AG09319 (cell line): ENCODE measurements at places on chromosomes 12 and 14.

- no peak for DNase-seq
Measured at GRCh38 chr14:105767315-105767714, 240.9 kb downstream of the TMEM121 start.

DNA sequence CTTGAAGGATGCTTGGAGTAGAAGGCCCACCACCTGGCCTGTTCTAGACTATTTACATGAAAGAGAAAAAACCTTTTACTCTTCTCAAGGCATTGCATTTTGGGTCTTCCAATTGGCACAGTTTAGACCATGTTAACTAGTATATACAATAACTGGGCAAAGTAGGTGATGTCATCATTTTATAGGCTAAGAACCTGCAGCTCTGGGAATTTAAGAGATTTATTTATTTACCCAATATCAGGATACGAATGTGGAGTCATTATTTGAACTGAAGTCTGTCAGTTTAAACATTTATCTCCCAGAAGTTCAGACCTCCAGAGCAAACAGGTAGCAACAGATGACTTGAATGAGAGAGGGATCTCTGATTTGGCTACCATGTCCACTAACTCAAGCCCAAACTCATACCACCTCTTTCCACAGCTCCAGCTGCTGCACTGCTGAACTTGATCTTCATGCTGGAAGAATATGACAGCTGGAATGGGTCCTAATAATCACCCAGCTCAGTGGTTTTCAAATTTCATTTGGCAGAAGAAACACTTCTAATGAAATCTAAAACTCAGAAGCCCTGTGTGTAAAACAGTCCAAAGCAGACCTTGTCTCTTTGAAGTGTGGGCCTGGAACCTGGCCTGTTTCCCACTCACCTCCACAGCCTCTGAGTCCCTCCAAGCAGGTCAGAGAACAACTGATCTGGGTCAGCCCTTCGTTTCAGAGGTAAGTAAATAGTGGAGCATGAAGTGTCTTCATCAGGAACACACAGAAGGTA lies 179.2 kb downstream of the EMP1 start:
- no peak for DNase-seq

DNA sequence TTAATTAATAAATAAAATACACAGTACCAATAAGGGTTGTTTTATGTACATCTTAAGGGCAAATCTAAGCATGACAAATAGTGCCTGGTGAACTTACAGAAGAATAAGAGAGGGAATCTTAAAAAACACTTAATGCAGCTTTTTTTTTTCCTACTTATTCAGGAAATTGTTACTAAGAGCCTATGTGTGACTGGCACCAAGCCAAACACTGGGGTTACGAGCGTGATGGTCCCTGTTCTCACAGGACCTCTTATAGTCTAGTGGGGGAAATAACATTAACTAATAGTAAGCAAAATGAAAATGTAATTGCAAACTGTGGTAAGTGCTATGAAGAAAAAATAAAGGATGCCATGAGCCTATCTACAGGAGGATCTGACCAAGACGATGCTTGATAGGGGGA lies 53.6 kb downstream of the RTN1 start:
- no peak for DNase-seq

- no peak for DNase-seq
Measured at GRCh38 chr14:32630701-32631100, 301.6 kb downstream of the AKAP6 start.

DNA sequence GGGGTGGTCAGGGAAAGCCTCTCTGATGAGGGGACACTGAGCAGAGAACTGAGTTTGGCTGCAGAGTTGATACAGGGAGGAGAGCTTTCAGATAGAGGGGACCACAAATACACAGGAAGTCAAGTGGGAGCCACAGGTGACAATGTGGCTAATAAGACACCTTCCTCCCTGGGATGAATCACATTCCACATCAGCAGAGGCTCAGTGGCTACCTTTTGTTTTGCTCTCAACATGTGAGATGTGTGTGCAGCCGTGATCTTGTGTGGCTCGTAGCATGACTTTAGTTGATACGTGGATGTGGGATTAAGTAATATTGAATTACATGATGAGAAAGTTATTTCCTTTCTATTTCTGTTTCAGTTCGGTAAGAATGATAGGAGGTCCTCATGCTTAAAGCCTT lies 7.5 kb downstream of the CRADD start:
- no peak for DNase-seq

DNA sequence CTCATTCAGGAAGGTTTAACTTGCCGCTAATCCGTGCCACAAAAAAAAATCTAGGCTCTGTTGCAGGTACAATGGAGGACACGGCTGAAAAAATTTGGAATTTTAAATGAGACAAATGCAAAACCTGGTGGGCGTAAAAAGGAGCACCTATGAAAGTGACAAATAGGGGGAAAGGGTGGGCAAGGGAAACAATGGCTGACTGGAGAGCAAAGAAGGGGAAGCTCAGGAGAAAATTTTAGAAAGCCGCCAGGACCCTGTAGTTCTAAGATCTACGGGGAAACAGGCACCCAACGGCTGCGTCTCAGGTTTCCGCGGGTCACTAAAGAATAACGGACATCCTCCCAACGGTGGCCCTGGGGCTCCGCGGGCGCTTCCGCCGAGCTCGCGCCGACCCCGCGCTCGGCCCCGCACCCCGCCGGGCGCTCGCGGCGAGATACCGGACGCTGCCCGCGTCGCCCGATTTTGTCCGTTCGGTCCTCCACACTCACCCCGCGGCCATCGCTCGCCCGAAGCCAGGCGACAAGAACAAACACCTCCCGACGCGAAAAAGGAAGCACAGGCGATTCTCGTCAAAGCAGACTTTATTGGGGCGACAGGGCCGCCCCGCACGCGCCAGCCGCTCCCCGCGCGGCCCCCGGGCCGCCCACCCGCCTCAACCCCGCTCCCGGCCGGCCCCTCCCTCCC lies 1.1 kb upstream of the YY1 start:
- DNase-seq: no peak

GRCh38 chr12:34294671-34295365 lies 272.5 kb downstream of the ALG10 start:
- no peak for DNase-seq

GRCh38 chr12:5873281-5873919 lies 71.7 kb downstream of the ANO2 start:
- no peak for DNase-seq
